ENCODE measurements at places on chromosomes 12 and 14.

GRCh38 chr12:52896190-52897100, 8.4 kb downstream of the KRT8 start:
- DNase-seq, result no peak

- DNase-seq, result no peak
Measured at GRCh38 chr14:83096092-83096491, 1562.4 kb upstream of the SEL1L start.

- DNase-seq, result peak; percentile 10
Measured at GRCh38 chr14:102363182-102363943, 622 bp downstream of the TECPR2 start.

DNA sequence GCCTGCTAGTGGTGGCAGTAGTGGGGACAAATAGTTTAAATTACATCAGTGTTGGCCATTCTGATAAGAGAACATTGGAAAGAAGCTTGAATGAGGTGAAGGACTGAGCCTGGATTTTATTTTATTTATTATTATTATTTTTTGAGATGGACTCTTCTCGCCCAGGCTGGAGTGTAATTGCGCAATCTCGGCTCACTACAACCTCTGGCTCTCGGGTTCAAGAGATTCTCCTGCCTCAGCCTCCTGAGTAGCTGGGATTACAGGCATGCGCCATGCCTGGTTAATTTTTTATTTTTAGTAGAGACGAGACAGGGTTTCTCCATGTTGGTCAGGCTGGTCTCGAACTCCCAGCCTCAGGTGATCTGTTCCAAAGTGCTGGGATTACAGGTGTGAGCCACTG, 739.4 kb downstream of the AACS start:
- no peak for DNase-seq

DNA sequence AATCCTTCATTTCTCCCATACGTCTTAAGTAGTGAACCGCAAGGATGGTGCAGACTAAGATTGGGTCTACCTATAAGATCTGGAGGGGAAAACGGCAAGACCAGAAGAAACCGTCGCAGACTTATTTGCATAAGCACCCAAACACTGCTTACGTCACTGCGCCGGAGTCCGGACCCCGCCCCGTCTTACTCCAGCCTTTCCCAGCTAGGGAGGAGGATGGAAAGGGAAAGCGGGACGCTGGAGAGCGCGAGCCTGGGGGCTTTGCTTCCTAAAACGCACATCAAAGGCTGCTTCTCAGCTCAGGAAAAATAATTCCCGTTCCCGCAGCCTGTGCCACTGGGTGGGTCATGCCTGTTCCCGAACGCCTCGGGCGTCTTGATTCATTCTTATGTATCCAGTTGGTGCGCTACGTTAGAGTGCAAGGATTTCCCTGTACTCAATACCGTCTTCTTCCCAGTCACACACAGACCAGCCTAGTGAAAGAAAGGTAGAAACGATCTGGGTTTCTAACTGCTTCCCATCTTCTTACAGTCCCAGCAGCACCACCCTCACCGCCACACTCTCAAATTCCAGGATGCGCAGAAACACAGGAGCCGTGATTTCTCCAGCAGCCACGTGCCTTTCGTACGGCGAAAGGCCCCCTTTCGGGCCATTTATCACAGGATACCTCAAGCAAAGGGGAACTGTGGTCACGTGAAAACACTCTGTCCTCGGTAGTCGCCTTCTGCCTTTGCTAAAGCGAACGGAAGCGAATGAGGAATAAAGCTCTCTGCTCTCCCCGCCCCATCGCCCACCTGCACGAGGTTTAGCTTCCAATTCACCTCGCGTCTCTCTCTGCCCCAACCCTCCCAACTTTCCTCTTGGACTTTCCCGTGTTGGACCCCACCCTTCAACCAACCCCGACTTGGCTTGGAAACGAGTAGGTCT, 1.1 kb downstream of the SLC6A15 start:
- no peak for DNase-seq

GRCh38 chr12:30829876-30830275, 75.1 kb upstream of the CAPRIN2 start:
- DNase-seq, result no peak

GRCh38 chr12:74401035-74401434, 136.6 kb upstream of the ATXN7L3B start:
- DNase-seq, result no peak

DNA sequence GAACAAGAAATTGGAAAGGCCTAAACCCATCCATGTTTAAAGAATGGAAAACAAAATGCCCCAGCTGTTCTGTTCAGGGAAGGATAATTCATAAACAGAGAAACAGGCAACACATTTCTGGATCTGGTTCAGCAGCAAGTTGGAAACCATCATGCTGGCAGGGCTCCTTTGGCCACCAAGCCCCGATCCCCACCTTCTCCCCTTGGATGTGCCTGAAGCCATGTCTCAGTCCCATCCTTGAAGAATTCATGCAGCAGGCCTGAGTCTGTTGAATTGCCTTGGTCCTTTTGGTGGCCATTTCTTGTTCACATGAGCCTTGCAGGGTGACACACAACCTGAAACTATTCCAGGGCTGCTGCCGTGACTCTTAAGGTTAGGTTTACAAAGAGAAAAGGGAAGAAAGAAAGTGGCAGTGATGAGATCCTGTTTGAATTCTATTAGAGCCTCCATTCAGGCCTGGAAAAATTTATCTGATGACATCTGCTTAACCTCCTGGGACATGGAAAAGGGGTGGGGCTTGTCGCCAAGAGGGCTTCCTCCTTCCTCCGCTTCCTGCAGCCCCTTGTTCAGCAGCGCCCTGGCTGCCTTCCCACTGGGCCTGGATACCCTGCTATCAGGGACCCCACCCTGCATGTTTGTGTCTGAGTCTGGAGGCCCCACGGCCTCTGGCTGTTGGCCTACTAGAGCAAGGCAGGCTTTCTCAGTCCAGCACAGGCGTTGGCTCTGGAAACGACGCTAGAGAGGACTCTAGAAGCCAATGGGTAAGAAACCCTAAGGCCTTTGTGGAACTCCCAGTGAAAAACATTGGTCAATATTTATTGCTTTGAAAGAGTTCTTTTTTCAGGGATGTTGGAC, 341.9 kb downstream of the C12orf75 start:
- no peak for DNase-seq

DNA sequence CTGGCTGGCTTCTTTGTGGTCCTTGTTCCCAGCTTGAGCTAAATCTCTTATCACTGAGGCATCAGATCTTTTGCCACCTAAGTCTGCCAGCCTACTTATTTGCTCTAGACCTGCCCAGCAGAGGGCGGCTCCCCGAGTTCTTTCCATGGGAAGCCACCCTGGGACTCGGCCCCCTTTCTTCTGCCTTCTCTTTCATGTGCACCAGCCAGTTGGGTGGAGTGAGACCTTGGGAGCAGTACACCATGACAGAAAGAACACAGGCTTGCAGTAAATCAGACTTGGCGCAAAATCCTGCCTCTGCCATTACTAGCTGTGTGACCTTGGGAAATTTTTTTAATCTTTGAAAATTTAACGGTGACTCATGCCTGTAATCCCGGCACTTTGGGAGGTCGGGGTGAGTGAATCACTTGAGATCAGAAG, 7.4 kb downstream of the SMAGP start:
- DNase-seq, result no peak

DNA sequence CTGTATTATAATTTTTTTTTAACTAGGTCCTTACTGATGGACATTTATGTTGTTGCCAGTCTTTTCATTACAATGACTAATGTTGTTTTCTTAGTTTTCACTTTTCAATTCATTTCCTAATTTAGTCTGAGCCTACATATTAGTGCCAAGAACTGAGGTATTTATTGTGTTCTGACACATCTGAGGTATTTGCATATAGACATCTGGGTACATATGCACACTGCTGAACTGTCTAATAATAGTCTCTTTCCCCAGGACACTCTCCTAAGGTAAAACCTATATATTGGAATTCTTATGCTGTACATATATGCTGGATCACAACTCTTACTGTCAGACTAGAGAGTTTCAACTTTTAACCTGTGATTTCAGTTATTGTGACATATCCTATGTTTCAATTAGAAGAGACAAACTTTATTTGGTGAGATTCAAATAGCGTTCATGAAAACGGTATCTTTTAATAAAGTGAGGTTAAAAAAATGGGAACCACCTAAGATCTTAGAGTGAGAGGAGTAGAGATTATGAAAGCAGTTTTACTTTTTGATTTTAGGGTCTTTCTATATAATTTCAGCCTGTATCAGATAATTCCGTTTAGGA, 263.2 kb downstream of the RAD51B start:
- DNase-seq, result no peak

DNA sequence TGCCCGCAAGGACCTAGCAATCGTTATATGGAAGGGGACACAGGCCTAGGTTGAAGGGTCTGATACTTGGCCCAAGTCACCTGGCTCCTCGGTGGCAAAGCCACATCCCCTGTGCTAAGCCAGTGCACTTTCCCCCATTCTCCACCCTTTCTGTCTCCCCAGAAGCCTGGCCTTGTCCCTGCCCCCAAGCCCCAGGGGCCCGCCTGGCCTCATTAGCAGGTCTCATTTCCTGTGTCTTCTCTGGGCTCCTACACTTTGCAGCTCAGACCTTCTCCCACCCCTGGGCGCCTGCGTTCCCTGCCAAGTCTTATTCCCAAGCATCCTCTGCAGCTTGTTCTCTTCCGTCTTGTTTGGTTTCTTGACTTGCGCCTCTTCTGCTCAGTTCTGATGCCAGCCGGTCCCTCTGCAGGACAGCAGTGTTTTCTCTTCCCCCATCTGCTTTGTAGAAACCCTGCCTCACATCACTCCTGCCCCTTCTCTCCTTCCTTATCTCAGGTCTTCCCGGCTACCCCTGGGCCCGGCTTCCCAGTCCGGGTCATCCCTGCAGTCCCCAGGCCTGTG, 66.7 kb downstream of the SLC24A4 start:
- DNase-seq, result no peak

DNA sequence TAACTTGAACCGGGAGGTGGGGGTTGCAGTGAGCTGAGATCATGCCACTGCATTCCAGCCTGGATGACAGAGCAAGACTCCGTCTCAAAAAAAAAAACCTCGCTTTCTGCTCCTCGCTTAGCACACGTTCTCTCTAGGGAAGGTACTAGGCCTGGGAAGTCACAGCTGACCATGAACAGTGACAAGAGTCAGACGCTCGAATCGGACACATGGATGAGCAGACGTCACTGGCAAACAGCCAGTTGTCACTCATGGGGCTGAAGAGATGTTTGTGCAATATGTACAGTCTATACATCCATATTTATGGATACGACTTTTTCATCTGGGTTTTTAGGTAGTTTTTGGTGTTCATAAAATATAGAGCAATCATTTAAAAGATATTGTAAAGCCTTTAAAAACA, 19.4 kb downstream of the TCHP start:
- no peak for DNase-seq

DNA sequence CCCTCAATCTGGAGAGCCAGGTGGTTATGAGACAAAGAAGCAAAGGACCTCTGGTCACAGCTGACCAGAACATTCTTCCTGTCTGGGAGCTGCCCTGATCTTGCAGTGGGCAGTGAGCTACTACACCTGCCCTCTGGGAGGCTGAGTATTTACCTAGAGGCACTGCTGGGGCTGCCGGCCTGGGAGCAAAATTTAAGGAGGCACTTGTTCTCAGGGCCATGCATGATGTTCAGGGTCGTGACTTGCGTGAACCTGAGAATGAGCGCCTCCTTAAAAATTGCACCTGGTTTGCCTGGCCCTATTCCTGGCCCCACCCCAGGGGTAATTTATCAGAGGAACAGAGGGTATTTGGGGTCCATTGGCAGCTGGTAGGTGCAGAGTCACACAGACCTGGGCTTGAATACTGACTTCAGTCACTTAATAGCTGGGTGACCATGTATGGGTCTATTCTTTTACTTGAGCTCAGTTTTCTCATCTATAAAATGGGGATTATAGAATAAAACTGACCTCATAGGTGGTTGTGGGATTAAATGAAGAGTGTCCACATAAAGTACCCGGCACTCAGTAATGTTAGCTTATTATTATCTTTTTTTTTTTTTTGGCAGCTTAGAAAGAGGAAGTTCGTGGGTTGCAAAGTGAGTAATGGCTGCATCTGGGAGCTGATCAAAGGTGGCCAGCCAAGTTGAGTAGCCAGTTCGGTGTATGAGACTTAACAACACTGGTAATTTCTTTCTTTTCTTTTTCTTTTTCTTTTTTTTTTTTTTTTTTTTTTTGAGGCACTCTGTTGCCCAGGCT, 107.4 kb upstream of the MED13L start:
- DNase-seq, result no peak

GRCh38 chr14:99735189-99736135, 51.4 kb downstream of the CYP46A1 start:
- DNase-seq, result no peak

DNA sequence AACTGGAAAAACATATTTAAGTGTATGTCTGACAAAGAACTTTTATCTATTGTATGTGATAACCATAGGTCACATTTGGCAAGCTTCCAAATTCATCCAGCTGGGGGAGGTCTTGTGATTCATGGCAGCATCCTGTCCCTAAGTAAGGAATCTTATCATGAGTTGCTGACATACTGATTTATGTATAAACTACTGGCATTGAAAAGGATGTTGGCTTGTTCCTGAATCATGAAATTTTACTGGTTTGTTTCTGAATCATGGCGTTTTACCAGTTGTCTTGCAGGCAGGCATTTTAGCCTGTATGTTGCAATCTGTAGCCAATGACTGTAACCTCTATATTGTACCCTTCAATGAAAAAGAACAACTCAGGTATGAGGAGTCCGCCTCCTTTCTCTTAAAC, 244.8 kb downstream of the IPO8 start:
- DNase-seq, result no peak

DNA sequence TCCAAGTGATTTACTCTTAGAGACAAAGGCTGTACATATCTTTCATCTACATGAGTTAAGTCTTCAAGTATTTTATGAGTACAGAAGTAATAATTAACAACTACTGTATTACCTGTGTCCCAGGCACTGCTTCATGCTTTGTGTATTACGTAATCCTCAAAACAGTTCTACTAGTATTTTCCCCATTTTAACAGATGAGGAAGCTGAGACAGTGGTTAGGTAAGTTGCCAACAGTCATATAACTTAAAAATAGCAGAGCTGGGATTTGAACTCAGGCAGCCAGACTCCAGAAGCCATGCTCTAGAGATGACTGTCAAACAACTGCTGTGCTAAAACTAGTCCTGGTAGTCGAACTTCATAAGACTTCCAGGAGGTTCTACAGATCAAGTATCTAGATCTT, 10.7 kb downstream of the TRMT5 start:
- no peak for DNase-seq

DNA sequence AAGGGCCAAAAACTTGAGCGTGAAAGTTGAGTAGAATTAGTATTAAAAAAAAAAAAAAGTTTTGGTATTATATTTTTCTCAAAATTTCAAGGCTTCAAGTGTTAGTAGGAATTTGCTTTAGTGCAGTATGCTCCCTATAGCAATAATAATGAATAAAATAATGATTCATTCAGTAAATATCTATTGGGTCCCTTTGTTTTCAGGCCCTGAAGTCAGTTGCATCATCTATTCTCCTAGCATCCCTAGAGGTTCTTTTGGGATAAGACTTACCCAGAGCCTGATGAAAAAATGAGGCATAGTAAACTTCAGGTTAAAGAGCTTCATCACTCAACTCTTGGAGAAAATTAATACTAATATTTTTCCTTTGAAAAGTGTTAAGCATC, 1.1 kb downstream of the KMT5A start:
- DNase-seq, result no peak

DNA sequence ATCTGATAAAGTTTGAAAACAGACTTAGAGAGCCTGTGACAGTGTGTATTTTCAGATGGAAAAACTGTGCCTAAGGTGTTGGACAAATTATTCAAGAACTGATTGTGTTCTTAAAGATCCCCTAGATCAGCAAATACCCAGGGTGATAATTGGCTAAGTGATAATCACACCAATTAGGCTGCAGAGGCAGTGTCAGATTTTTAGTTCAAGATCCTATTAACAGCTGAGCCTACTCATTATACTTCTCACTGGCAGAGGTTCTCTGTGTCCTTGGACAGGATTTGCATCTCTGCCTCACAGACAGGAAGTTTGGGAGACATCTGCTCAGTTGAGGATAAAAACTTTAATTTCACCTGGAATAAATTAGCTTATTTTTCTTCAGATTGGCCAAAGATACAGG, 4.3 kb upstream of the FGD4 start:
- no peak for DNase-seq
